ENCODE measurements at places on chromosomes 7 and 10. TPM values are rescaled to one million over a fixed set of nuclear protein-coding genes. Genes with fewer than 3 reads are reported as not detected.

Gene GSDME
- 48.9 TPM for total RNA-seq

Gene ACBD7
- total RNA-seq = 0.43 TPM

Gene LRIT1
- total RNA-seq = not detected

Gene LRRC17
- total RNA-seq = 71.5 TPM

Gene SMKR1
- total RNA-seq = 0.09 TPM

Gene VWDE
- total RNA-seq = not detected

Gene SLC25A40
- 2.7 TPM for total RNA-seq

Gene AS3MT
- total RNA-seq = 13.0 TPM

Gene PHKG1
- total RNA-seq = 0.43 TPM

Gene RNF32
- 1.1 TPM for total RNA-seq

Gene C10orf62
- 0.14 TPM for total RNA-seq

Gene LDB3
- total RNA-seq = under 0.01 TPM

Gene FAM241B
- not detected for total RNA-seq

Gene EN2
- under 0.01 TPM for total RNA-seq

Gene FAM20C
- total RNA-seq = 66.7 TPM

Gene NEUROD6
- total RNA-seq = not detected

Gene ERVW-1
- not detected for total RNA-seq

Gene DGKI
- 4.0 TPM for total RNA-seq

Gene BMI1
- 35.0 TPM for total RNA-seq

Gene LIPM
- not detected for total RNA-seq

Gene FAS
- 61.8 TPM for total RNA-seq

Gene INMT
- total RNA-seq = 21.8 TPM

Gene PHYHIPL
- total RNA-seq = not detected

Gene OR13A1
- total RNA-seq = not detected

Gene NME8
- total RNA-seq = not detected

Gene ASZ1
- total RNA-seq = not detected

Gene POR
- total RNA-seq = 117 TPM

Gene SPDYE1
- total RNA-seq = not detected

Gene SSC4D
- total RNA-seq = 0.28 TPM

Gene IQCE
- 7.4 TPM for total RNA-seq

Gene SEMA3C
- total RNA-seq = 127 TPM

Gene FBXO24
- 0.28 TPM for total RNA-seq

Gene RELN
- total RNA-seq = 0.74 TPM

Gene CPN1
- total RNA-seq = not detected

Gene MSS51
- 0.85 TPM for total RNA-seq

Gene CCDC3
- total RNA-seq = 1.3 TPM

Gene KCNH2
- 1.7 TPM for total RNA-seq

Gene OGDHL
- total RNA-seq = 0.14 TPM

Gene OPN1SW
- not detected for total RNA-seq

Gene UFSP1
- 4.1 TPM for total RNA-seq

Gene CDNF
- total RNA-seq = 1.1 TPM

Gene LLCFC1
- not detected for total RNA-seq

Gene CNNM2
- 9.9 TPM for total RNA-seq

Gene HGF
- total RNA-seq = 462 TPM

Gene WDR37
- 9.8 TPM for total RNA-seq

Gene TACR2
- total RNA-seq = not detected

Gene PON3
- not detected for total RNA-seq

Gene C10orf105
- under 0.01 TPM for total RNA-seq

Gene BTBD16
- total RNA-seq = not detected

Gene NUTM2E
- total RNA-seq = under 0.01 TPM

Gene LOXL4
- total RNA-seq = 32.9 TPM

Gene AKR1C1
- total RNA-seq = 321 TPM

Gene GPR15LG
- not detected for total RNA-seq

Data from smooth muscle cell of bladder (primary cell).